ENCODE measurements at places on chromosomes 7 and 10. TPM values are rescaled to one million over a fixed set of nuclear protein-coding genes. Genes with fewer than 3 reads are reported as not detected.

Gene OIT3
- 0.13 TPM for total RNA-seq

DNA sequence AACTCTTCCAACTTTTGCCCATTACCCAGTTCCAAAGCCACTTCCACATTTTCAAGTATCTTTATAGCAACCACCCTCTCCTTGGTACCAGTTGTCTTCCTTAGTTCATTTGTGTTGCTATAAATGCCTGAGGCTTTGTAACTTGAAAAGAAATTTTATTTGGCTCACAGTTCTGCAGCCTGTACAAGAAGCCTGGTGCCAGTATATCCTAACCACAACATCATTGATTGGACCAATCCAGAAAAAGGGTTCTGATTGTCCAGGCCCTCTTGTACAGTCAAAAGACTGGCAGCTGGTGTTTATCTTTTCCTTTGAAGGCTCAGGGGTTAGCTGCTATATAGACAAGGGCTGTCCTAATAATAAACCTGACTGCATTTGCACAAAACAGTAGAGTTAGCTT, 21.1 kb upstream of the ABCC2 start:
- DNase-seq, result no peak

- DNase-seq, result no peak
Measured at GRCh38 chr10:69643779-69644657, 14.0 kb downstream of the FAM241B start.

Gene PKD1L1
- total RNA-seq, result 1.6 TPM
